GM10248 (cell line): ENCODE measurements at places on chromosomes 4 and X.

GRCh38 chrX:97215186-97215585 is 331.5 kb downstream of the RPA4 start:
- no peak for DNase-seq

- no peak for DNase-seq
Measured at GRCh38 chr4:82747686-82748575, 50.7 kb downstream of the SCD5 start.

DNA sequence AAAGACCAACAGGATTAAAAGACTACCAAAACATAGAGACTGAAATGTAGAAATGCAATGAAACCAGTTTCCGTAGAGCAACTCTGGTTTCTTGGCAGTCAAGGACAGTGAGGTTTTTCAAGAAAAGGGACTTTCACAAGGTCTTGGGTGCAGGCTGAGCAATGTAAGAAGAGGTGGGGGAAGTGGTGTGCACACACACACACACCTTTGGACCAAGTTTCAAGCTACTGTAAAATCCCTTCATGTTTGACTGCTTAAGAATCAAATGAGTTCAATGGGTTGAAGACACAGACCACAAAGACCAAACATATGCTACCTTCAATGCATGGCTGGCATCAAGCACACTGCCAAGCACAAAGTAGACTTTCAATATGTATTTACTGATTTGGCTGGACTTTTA is 17.8 kb upstream of the MCF2 start:
- DNase-seq: no peak

DNA sequence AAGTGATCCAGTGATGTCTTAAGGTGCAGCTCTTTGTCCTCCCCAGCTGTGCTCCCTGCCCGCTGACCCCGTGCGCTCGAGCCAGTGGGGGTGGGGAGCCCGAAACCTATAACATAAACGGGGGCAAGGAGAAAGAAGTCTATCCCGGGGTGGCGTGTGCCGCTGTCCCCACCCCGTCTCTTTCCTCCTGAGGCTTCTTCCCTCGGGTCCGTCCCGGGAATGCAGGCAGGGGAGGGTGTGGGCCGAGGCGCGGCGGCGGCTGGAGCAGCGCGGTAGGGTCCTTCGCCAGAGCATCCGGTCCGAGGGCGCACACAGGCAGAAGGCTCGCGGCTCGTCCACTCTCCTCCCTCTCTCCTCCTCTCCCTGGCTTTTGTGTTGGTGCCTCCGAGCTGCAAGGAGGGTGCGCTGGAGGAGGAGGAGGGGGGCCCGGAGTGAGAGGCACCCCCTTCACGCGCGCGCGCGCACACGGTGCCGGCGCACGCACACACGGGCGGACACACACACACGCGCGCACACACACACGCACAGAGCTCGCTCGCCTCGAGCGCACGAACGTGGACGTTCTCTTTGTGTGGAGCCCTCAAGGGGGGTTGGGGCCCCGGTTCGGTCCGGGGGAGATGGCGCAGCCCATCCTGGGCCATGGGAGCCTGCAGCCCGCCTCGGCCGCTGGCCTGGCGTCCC is at the start of gene RAB33A:
TSS of gene RAB33A (plus strand) at position 517 of the 681 bp plus-strand sequence. CDS start at position 618, 101 bp downstream.
- DNase-seq: peak; percentile 40

- DNase-seq: peak; percentile 56
Measured at GRCh38 chrX:150547375-150548115, 20.9 kb upstream of the MTM1 start.

DNA sequence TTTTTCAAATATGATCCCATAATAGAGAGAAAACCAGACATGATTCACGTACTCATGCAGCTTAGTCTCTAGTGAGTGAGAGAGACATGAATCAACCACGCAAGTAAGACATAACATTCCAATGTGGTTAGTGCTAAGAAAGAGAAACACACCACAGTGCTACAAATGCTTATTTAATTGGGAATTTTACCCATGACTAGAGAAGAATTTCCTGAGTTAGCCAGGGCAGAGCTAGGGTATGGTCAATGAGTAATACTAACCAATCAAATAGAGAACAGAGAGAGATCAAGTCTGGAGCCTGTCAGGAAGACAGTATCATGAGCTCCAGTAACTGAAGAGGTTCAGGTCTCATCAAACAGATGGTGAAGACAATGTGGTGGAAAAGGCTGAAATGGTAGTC is 495.2 kb downstream of the PDGFC start:
- no peak for DNase-seq

- DNase-seq: peak; percentile 87
Measured at GRCh38 chr4:26028793-26029567, 115.0 kb downstream of the SMIM20 start.

GRCh38 chrX:52852110-52852860 is 15.6 kb downstream of the XAGE3 start:
- DNase-seq: no peak

DNA sequence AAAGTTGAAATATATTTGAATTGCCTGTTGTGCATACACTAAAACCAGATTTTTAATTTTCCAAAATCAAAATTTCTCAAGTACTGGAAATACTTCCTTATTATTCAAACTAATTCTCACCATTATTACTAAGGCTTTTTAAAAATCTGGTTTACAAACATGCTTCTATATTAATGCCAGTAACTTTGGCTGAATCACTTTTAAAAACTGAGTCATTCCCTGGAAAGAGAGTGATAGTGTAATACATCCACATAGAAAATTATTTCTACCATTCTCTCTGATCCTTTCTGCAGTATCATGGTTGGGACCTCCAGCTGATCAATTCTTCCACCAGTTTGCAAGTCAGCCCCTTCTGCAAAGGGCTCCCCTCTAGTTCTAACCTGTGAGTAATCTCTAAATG is 165.3 kb upstream of the FAM241A start:
- no peak for DNase-seq

- DNase-seq: no peak
Measured at GRCh38 chr4:155914782-155915181, 11.3 kb downstream of the TDO2 start.

DNA sequence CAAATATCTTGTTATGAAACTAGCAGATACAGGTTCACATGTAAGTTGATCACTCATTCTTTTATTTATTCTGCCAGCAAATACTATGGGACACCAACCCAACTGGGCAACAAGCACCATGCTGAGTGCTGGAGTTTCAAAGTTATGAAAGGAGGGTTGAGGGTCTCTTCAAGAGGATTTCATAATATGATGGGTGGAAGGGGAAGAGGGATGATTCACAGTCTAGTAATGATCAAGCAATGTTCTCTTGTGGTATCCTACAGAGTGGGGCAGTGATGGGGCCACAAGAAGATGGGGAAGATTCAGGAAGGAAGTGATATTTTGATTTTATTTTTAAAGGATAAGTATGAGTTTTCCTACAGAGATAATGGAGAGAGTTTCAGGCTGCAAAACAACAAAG is 46.2 kb upstream of the TXK start:
- DNase-seq: no peak
